Small intestine (tissue), 16 donors: ENCODE measurements at places on chromosomes 4 and X. TPM values are rescaled to one million over a fixed set of nuclear protein-coding genes. Genes with fewer than 3 reads are reported as not detected.

Gene RAB40A
- not detected for polyA plus RNA-seq

Gene NAA15
- polyA plus RNA-seq = 7.6 TPM

Gene NAP1L5
- polyA plus RNA-seq = 1.9 TPM

Gene BCORL1
- 22.5 TPM for polyA plus RNA-seq

Gene XK
- 8.9 TPM for polyA plus RNA-seq

Gene RNF150
- polyA plus RNA-seq = 2.3 TPM

Gene CASK
- polyA plus RNA-seq = 16.5 TPM

Gene XPNPEP2
- polyA plus RNA-seq = 27.3 TPM

Gene NDNF
- not detected for polyA plus RNA-seq

Gene KLB
- polyA plus RNA-seq = 0.89 TPM

Gene RAB40AL
- polyA plus RNA-seq = not detected

Gene SMARCA5
- 13.0 TPM for polyA plus RNA-seq
